ENCODE measurements at places on chromosomes 2 and 18.

DNA sequence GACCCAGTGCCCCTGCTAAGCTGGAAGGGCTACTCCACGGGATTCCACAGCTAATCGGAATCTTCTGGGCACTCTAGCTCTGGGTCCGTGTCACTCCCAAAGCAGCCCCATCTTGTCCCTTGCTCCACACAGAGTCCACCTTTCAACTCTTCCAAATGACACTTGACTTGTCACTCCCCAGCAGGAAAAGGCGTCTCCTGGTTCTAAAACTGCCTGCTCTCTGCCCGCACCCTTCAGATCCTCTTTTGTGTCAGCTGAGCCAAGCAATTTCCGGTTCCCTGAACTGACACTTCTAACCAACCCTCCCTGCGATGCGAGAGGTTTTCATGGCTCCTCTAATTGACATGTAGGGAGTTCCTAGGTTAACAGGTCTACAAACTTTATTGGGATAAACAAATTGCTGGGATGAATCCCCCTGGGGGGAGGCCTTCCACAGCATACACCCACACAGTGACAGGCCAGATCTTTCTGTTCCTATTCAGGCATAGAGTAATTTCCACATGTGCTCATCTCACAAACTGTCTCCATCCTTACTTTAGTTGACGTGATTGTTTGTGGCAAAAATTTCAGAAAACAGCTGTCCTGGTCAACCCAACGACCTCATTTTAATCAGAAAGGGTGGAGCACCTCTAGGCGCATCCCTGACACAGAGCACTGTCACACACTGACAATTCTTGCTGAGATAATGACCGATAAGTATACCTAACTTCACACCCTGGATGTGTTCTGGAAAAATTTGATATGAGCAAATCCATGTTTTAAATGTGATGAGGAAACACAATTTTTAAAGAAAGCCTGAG is 104.9 kb downstream of the RBMS1 start:
- peak; percentile 49 for DNase-seq

DNA sequence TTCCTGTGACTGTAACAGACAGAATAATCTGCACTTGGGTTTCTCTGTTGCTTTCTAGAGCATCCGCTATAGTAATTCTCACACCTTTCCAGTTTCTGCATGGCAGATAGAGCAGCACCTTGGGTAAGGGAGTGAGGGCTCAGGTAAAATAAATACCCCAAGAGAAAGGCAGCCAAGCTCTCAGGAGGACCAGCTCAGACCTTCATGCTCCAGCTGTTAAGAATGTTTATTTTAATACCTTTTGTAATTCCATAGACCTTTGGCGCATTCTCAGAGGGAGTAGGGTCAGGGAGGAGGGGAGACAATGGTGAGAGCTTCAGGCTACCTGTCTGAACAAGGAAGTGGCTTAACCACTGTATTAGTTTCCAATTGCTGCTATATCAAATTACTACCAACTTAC is 16.2 kb upstream of the TMEM178A start:
- DNase-seq, result no peak

- no peak for DNase-seq
Measured at GRCh38 chr18:55582325-55582724, 5.7 kb downstream of the TCF4 start.

GRCh38 chr18:49133112-49133511 is 182.3 kb upstream of the SMAD7 start:
- no peak for DNase-seq

GRCh38 chr2:130338793-130339345 is 3.8 kb upstream of the IMP4 start:
- DNase-seq, result no peak
